ENCODE measurements at places on chromosomes 1 and 21.

DNA sequence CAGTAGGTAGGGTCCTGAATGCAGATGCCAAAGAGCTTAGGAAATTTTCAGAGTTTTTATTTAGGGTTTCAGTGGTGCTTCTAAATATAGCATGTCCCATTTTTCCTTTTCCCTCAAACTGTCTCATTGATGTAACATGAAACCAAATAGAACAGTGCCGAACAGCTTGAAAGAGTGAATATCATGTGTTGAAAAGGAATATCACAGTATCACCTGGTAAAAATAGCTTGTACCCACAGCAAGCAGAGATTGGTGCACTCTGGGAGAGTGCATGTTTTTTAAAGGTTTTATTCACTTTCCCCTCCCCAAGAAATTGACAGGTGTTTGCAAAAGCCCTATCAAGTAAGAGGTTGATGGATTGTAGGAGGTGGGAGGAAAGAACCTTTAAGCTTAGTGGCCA lies 41.9 kb upstream of the ELAVL4 start:
- no peak overlapping the region for H3K27ac ChIP-seq
- no peak for DNase-seq
- H3K27me3 ChIP-seq, result no peaks in the 10 kb centered on the region

DNA sequence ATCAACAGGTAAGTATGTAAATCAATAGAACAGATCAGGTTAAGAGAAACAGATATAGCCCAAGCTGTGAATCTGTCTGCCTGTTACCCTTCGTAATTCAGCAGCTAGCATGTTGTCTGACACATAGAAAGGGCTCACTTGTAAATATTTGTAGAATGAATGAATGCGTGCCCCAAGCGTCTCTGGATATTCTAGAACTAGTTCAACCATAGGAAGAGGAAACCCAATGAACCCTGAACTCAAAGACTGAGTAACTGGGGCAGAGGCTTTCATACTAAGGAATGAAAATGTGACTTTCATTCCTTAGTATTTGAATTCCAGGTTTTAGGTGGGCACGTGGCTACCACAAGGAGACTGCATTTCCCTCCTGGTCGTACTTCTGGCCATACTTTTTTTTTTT lies 60.1 kb upstream of the SMYD2 start:
- no peak overlapping the region for H3K4me3 ChIP-seq
- DNase-seq, result peak; percentile 14
- H3K36me3 ChIP-seq, result no peaks in the 10 kb centered on the region
- H3K4me1 ChIP-seq, result peaks cover 13% of the 10 kb centered on the region

- no peak overlapping the region for H3K27ac ChIP-seq
- peak; percentile 63 for DNase-seq
- H3K27me3 ChIP-seq, result no peaks in the 10 kb centered on the region
- peaks cover 14% of the 10 kb centered on the region for H3K4me1 ChIP-seq
These were observed 4.9 kb upstream of the BRWD1 start for GRCh38 chr21:39318091-39318959.

DNA sequence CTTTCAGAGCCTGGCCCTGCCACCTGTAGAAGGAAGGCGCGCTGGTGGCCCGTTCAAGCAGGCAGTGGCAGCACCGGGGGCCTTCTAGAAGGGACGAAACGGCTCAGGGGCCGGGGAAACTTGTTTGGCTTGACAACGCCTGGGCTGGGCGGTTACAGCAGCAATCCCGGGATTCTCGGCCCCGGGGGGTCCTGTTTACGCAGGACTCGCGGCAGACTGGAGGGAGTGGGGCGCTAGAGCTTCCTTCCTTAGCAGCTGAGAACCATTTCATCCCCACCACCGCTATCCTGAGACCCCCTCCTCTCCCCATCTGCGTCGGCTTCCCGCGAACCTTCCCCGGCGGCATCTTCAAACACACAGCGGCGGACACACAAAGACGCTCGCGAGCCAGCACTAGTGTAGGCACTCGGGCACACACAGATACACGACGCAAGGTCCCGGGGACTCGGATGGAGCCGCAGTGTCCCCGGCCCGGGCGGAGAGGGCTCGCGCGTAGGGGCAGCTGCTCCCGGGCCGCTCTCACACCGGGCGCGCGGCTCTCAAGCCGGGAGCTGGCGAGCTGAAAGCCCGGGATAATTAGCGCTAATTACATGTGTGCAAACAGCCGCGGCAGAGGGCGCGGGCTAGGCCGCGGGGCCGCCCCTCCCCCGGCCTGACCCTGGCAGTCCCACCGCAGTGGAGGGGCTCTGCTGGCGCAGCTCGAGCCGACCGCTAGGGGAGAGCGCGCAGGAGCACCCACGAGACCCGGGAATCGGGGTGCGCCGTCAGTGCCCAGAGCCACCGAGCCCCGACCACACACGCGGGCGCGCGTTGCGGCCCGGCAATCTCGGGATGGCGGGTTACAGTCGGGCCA lies 271.4 kb downstream of the FOXD2 start:
- DNase-seq, result peak; percentile 51
- H3K36me3 ChIP-seq, result no peaks in the 10 kb centered on the region
- no peak overlapping the region for H3K27ac ChIP-seq
- peaks cover 15% of the 10 kb centered on the region for H3K4me1 ChIP-seq

DNA sequence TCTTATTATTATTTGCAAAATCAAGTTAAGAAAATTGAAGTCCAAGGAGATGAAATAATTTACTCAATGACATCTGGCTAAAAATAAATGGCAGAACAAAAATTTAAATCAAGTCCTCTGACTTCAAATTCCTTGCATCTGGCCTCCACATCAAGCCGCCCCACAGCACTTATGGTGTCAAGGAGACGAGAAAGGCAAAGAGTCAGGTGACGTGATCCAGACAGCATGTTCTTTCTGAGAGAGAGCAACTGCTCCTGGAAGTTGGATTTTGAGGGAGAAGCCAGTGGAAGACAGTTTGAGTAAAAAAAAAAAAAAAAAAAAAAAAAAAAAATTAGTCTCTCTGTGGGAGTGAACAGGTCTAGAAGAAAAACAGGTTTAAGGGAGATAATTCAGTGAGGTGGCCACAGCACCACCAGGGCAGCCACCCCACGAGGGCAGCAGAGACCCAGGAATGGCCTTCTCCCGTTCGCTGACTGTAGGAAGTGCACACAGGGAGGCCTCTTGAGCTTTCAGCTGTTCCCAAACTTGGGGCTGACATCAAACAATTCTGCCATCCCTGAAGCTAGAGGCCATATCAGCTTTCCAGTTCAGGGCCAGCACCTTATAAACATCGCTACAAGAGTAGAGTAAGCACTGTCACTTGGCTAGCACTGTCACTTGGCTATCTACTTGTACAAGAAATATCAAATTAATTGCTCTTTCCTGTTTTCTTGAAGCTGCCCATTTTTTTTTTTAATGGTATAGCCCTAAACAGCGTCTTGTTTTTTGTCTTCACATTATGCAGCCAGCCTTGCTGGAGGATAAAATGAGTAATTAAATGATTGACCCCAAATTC lies 7.8 kb downstream of the C1orf162 start:
- no peak overlapping the region for H3K4me3 ChIP-seq
- H3K36me3 ChIP-seq, result no peaks in the 10 kb centered on the region
- H3K27me3 ChIP-seq, result no peaks in the 10 kb centered on the region
